ENCODE measurements at places on chromosomes 13 and 19.

DNA sequence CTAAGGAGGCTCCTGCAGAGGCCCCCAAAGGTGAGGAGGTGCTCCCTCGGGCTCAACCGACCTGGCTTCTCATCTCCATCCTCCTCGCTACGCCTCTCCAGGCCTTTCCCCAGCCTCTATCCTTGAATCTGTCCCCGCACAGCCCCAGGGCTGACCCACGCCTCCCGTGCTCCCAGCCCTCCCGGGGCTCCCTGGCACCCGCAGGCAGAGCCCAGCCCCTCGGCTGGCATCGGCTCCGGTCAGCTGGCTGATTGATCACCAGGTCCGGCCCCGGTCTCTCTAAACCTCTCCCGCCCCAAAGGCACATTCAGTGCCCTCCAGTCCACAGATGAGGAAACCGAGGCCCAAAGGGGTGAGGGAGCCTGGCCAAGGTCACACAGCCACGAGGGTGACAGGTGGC lies 2.5 kb downstream of the MYBPC2 start:
- no peak for DNase-seq

DNA sequence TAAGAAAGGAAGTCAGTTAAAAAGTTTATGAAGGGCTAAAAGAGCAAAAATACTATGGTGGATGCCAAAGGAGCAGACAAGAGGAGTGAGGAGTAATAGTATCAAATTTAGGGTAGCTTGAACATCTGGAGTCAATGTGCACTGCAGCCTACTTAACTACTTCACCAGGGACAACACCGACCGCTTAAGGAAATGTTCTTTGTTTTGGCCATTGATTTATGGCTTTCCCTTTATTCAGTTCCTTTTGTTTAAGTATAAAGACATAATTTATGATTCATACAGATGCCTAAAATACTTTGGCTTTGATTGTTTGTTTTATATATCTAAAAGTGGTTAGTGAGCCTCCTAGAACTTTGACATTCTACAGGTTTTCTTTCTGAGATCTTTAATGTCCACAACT lies 276.3 kb upstream of the PRR20A start:
- DNase-seq: no peak

DNA sequence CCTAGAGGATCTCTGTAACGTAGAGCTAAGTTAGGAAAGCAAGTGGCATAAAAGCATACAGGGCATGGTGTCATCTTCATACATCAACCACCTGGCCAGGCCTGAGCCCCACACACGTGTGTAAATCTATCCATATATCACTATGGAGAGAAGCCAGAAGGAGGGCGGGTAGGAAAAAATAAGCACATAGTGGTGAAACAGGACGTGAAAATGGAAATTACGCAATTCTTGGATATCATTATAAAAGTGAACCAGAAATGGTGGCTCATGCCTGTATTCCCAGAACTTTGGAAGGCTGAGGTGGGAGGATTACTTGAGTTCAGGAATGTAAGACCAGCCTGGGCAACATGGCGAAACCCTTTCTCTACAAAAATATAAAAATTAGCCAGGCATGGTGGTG lies 43.4 kb downstream of the PDCD5 start:
- no peak for DNase-seq

GRCh38 chr19:57688011-57688763 lies 6.4 kb downstream of the ZNF551 start:
- no peak for DNase-seq

DNA sequence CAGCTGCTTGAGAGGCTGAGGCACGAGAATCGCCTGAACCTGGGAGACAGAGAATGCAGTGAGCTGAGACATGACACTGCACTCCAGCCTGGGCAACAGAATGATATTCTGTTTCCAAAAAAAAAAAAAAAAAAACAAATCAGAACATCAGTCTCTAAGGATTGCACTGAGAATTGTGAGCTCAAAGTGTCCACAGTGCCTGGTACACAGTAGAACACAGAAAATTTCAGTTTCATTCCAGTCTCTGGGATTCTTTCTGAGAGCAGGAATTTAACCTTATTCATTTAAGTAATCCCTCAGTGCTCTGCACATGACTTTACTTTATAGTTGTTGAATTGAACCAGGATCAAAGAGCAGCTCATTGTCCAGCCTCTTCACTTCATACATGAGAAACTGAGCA lies 25.9 kb upstream of the GATAD2A start:
- DNase-seq: no peak

- DNase-seq: no peak
These were observed at the start of gene FUT3 for GRCh38 chr19:5851302-5851701. TSS of gene FUT3 (minus strand) at chr19:5851449.

GRCh38 chr19:33282036-33282671 lies 20.2 kb downstream of the CEBPA start:
- no peak for DNase-seq

DNA sequence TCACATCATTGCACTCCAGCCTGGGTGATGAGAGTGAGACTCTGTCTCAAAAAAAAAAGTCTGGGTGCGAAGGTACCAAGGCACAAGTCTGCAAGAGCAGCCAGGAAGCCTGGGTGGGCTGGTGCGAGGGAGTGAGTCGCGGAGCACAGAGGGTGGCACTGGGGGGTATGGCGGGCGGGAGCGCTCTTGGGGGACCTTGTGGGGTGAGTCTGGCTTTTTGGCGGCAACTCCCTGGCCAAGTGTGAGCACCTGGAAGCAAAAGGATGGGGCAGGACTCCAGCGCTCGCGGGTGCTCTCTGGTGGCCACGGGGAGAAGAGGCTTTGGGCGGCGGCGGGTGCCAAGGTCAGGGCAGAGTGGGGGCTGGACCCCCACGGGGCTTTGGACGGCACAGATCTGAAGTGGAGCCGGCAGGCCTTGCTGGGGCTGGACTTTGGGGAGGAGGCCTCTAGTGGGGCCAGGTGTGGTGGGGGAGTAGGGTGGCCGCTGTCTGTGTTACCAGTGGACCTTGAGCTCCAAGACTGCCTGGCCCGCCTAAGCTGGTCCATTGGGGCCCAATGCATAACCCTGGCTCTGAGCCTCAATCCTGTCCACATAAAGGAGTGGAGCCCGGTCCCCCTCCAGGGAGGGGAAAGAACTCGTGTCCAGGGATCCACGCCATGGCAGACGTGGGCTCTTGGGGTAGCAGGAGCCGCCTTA lies 1.6 kb downstream of the P2RY11 start:
- DNase-seq: no peak

Measured in left forelimb (tissue), 1 donor.